Spinal cord (tissue), 10 donors: ENCODE measurements at places on chromosomes 12 and 14. TPM values are rescaled to one million over a fixed set of nuclear protein-coding genes. Genes with fewer than 3 reads are reported as not detected.

GRCh38 chr12:64877363-64878004, 53.0 kb downstream of the TBC1D30 start:
- DNase-seq = no peak

ACSM4 gene
- polyA plus RNA-seq = 0.12 TPM

SOCS2 gene
- 27.2 TPM for polyA plus RNA-seq

- DNase-seq = no peak
These were observed 65.8 kb downstream of the RIC8B start for GRCh38 chr12:106840243-106840642.

- no peak for DNase-seq
These were observed 7.6 kb downstream of the RPS6KL1 start for GRCh38 chr14:74915426-74915825.

GRCh38 chr14:103576371-103577024, 13.7 kb downstream of the COA8 start:
- DNase-seq = peak; percentile 39

DNA sequence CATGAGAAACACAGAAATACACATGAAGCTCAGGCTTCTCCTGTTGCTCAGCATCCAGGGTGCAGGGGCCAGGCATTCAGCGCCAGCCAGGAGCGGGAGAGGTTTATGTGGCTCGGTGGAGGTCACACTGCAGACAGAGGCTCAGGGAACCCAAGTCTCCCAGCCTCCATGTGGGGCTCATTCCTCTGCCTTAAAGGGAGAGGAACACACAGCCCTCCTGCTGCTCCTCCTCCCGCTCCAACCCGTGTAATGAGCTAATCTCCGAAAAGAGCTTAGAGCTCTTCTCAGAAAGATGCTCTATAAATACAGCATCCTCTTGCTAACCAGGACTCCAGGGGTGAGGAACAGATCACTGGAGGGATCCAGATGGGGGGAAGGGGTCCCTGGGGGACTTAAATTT, 28.2 kb downstream of the FGF6 start:
- DNase-seq = no peak

VWF gene
- 34.3 TPM for polyA plus RNA-seq

CD4 gene
- 16.6 TPM for polyA plus RNA-seq

GRCh38 chr14:96627386-96627785, 125.2 kb downstream of the PAPOLA start:
- DNase-seq = no peak

PLXNC1 gene
- polyA plus RNA-seq = 30.8 TPM

DNA sequence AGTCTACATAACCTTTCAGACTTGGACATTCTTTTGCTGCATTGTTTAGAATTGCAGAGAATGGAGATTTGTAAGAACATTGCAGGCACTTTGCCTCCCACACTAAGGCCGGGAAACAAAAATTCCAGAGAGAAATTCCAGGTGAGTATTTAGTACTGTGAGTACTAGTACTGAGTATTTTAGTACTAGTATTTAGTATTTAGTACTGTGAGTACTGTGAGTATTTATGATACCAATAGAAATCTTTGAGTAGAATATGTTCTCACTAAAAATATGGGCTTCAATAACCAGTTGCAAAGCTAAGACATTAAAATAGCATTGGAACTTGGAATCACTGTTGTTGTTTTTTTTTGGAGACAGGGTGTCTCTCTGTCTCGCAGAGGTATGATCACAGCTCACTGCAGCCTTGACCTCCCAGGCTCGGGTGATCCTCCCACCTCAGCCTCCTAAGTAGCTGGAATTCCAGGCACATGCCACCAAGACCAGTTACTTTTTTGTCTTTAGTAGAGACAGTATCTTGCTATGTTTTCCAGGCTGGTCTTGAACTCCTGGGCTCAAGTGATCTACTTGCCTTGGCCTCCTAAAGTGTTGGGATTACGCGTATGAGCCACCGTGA, 5.3 kb upstream of the HAUS4 start:
- no peak for DNase-seq

DNA sequence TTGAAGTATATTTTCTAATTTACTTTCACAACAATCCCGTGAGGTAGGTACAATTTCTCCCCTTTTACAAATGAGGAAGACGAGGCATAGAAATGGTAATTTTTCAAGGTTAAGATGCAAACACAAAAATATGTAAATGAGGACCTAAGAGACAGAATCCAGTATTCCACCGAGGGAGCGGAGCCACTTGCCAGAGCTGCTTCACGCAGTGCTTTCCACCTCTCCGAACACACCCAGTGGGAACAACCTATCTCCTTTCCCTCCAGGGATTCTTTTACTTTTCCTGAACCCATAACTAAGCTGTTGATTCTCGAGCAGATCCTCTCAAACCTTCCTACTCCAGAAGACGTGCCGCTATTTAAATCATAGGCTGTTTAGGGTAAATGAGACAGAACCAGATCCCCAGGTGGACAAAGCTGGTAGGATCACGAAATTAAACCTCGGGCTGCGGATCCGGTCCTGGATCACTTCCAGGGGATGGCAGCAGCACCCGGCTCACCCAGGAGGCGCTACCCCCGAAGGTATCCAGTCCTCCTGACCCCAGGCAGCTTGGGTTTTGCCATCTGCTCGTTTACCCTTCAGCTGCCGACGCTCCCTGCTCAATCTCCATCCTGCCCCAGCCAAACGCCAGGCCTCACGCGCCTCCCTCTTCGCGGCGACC, 1.5 kb downstream of the DDHD1 start:
- peak; percentile 29 for DNase-seq

- DNase-seq = no peak
These were observed 1361.7 kb downstream of the FSCB start for GRCh38 chr14:43145361-43145760.

DNA sequence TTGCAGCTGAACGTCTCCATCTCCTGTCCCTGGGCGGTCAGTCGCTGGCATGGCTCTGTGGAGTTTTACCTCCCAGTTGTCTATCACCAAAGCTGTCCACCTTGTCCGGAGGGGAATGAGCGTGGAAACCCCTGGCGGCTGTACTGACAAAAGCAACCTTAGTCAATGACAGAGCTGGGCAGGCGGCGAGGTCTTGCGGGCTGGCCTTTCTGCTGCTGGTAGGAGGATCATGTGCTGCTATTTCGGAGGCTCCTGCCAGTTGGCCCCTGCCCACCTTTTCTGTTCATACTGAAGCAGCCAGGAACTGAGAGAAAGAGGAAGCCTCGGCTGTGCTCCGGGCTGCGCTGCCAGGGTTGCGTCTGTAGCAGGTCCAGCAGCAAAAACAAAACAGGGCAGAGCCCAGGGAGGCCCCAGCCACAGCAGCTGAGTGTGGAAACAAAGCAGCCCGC, 57.7 kb downstream of the HMGA2 start:
- DNase-seq = peak; percentile 71

GRCh38 chr12:57207731-57208630, 8.6 kb upstream of the NXPH4 start:
- no peak for DNase-seq

GRCh38 chr12:46946137-46946536, 120.3 kb upstream of the SLC38A4 start:
- no peak for DNase-seq

DNA sequence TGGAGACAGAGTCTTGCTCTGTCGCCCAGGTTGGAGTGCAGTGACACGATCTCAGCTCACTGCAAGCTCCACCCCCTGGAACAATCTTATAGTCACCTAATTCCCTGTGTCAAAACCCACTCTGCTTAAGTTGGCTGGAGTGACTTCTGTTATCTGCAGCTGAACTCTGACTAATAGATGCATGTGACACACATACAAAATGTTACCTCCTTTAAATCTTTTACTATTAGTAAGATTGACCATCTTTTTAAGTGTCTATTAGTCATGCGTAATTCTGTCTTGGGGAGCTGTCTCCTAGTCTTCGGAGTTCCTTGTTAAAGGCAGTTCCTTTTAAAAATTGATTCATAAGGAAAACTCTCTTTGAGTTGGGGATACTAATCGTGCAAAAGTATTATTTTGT, 7.4 kb downstream of the IFI27L1 start:
- no peak for DNase-seq
